ENCODE measurements at places on chromosomes 1 and 21. TPM values are rescaled to one million over a fixed set of nuclear protein-coding genes. Genes with fewer than 3 reads are reported as not detected.

GRCh38 chr1:234743791-234744611 is 134.0 kb upstream of the IRF2BP2 start:
- H3K27ac ChIP-seq = peak overlapping the region; percentile 24
- peaks cover 5% of the 10 kb centered on the region for H3K4me1 ChIP-seq
- DNase-seq = no peak
- no peaks in the 10 kb centered on the region for H3K36me3 ChIP-seq
- peak overlapping the region; percentile 39 for H3K4me3 ChIP-seq
- H3K27me3 ChIP-seq = no peaks in the 10 kb centered on the region

DNA sequence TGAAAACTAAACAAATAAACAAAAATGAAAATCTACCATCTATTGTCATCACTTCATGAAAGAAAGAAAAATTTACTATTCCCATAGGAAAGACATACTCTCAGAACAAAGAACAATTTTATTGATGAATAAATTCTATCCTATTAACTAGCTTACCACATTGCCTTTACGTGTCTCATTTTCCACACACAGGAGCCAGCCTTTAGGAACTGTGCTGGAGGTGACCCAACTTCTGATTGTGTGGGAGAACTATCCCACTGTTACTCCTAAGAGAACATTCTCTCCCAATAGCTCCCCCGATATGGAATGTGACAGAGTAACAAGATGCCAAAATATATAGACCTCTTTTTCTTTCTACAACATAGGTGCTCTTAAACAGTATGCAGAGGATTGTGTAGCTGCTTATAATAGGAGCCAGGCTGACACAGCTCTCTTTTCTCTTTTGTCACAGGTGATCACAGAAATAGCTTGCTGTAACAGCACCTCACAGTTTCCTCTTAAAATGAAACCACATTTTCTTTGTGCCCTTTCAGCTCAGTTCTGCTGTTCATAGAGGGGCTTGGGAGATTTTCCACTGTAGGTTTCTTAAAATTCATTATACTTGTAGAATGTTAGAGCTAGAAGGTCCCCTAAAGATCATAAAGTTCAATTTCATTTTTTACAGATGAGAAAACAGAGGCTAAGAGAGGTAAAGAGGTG is 35.5 kb downstream of the C21orf91 start:
- no peak for DNase-seq
- H3K4me3 ChIP-seq = no peak overlapping the region
- no peaks in the 10 kb centered on the region for H3K4me1 ChIP-seq
- H3K36me3 ChIP-seq = peaks cover 20% of the 10 kb centered on the region
- H3K27me3 ChIP-seq = no peaks in the 10 kb centered on the region

- no peaks in the 10 kb centered on the region for H3K4me1 ChIP-seq
- H3K27ac ChIP-seq = no peak overlapping the region
- no peak for DNase-seq
- no peaks in the 10 kb centered on the region for H3K27me3 ChIP-seq
These were observed 45.2 kb downstream of the CAMK2N1 start for GRCh38 chr1:20440785-20441200.

- no peaks in the 10 kb centered on the region for H3K27me3 ChIP-seq
- no peaks in the 10 kb centered on the region for H3K36me3 ChIP-seq
- H3K4me3 ChIP-seq = no peak overlapping the region
- DNase-seq = no peak
- H3K27ac ChIP-seq = no peak overlapping the region
These were observed 26.7 kb upstream of the MYSM1 start for GRCh38 chr1:58726581-58726980.

DNA sequence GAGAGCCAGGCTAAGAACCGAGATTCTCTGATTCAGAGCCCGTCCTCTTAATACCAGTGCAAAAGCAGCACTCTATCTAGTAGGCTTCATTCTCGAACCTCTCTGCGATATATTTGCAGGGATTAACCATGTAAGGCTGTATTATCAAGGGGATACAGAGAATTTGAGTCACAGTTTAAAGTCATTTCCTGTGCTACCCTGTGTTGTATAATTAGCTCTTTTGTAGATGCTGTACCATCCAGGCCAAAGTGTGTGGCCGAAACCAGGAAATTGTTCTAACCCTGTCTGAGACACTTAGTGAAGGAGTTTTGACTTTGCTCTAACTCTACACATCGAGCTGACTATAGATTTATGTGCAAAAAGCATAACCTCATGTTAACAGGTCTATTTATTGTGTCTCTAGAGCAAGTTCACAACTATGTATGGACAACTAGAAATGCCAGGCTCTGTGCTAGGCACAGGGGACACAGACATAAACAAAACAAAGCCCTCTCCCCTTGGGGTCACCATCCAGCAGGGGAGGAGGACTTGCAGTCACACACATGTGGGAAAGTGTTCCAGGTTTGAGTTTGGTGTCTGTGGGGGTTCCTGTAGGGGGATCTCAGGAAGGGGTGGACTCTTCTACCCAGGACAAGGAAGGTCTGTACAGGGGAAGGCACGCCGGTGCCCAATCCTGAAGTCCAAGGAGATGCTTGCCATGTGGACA is 182.2 kb downstream of the DHRS3 start:
- H3K36me3 ChIP-seq = no peaks in the 10 kb centered on the region
- DNase-seq = no peak
- no peak overlapping the region for H3K4me3 ChIP-seq
- H3K27ac ChIP-seq = peak overlapping the region; percentile 90

DNA sequence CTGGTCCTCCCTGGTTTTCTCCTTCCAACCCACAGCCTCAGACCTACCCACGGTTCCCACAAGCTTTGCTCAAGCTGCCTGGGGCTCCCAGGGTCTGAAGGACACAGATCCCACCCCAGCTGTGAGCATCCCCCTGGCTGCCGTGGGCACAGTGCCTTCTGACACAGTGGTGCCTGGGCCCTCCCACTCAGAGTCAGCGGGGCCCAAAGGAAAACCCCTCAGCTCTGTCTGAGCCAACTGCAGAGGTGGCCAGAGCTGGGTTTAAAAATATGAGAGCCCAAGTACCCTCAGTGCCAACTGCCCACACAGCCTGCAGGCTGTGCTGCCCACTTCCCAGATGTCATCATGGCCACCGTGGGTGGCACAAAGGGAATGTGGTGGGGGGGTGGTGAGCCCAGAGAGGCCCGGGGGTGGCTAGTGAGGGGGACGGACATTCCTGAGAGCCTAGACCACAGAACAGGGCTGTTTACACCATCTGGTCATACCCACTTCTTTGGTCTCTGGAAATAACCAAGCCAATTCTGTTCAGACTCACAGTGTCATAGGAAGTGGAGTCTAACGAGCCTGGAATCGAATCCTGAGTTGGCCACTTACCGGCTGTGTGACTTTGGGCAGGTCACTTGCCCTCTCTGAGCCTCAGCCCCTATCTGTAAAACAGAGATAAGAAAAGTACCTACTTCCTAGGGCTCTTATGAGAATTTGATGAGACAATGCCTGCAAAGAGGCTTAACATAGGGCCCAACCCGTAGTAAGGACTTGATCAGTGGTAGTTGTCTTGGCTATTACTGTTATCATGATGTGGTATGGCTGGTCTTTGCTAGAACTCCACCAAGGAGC is 85.5 kb downstream of the CAMK2N1 start:
- H3K4me3 ChIP-seq = no peak overlapping the region
- H3K36me3 ChIP-seq = no peaks in the 10 kb centered on the region
- no peaks in the 10 kb centered on the region for H3K4me1 ChIP-seq
- DNase-seq = peak; percentile 16
- H3K27ac ChIP-seq = no peak overlapping the region

- H3K4me3 ChIP-seq = no peak overlapping the region
- no peak overlapping the region for H3K27ac ChIP-seq
- H3K36me3 ChIP-seq = no peaks in the 10 kb centered on the region
- H3K27me3 ChIP-seq = no peaks in the 10 kb centered on the region
These were observed 58.7 kb upstream of the GOLT1A start for GRCh38 chr1:204272505-204272904.

DNA sequence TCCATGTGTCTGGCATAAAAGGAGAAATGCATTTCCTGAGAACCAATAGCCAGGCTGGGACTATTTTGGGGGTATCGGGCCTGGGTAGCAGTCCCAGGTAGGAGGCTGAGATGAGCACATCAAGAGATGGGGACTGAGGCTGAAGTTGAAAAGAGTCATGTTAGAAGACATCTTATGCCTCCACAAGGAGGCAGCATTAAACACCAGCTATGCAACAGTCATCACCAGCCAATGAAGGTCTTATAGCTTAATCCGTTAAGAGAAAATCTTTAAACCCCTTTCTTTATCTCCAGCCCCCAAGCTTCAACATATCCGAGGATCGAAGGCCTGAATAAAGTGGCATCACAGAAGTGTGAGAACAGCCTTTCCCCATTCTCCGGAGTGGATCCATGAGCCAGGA is 640.7 kb upstream of the PTBP2 start:
- no peak for DNase-seq
- H3K27me3 ChIP-seq = no peaks in the 10 kb centered on the region
- no peak overlapping the region for H3K4me3 ChIP-seq
- H3K4me1 ChIP-seq = no peaks in the 10 kb centered on the region
- H3K27ac ChIP-seq = no peak overlapping the region

GRCh38 chr1:226164154-226164553 is 22.4 kb downstream of the ACBD3 start:
- no peak overlapping the region for H3K27ac ChIP-seq
- peaks cover 59% of the 10 kb centered on the region for H3K36me3 ChIP-seq
- no peaks in the 10 kb centered on the region for H3K27me3 ChIP-seq
- no peak overlapping the region for H3K4me3 ChIP-seq

DNA sequence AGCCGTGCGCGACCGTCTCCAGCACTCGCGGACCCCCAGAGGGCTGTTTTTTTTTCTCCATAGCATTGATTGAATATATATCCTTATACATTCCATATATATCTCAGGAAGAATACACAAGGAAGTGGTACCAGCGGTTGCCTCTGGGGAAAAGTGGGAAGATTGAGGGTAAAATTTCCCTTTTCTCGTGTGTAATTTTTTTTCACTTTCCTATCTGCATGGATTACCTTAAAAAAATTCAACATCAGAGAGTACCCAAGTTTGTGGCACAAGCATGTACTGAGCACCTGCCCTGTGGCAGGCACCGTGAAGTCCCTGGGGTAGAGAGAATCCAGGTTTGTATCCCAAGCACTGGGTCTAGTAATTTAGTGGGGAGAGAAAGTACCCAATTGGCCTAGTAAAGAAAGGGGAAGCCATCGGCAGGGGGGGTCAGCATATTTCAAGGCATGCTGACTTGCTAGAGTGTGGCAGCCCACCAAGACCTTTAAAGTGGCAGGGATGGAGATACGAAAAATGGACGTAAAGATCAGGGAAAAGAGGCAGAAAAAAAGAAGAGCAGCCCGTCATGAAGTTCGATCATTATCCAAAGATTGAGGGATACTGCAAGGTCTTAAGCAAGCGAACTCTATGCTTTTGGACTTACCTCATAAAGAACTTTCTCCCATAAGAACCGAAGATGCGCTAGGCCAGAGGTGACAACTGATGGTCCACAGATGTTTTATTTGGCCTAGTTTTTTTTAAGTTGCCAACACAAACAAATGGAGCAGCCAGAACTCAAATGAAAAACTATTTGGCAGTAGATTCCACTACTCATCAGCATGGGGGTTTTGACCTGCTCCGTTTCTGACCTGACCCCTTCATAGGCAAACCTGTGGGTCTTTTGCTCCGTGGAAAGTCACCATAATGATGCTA is 1.5 kb upstream of the HMGN1 start:
- no peaks in the 10 kb centered on the region for H3K27me3 ChIP-seq
- H3K27ac ChIP-seq = peak overlapping the region; percentile 91
- H3K4me1 ChIP-seq = no peaks in the 10 kb centered on the region

DNA sequence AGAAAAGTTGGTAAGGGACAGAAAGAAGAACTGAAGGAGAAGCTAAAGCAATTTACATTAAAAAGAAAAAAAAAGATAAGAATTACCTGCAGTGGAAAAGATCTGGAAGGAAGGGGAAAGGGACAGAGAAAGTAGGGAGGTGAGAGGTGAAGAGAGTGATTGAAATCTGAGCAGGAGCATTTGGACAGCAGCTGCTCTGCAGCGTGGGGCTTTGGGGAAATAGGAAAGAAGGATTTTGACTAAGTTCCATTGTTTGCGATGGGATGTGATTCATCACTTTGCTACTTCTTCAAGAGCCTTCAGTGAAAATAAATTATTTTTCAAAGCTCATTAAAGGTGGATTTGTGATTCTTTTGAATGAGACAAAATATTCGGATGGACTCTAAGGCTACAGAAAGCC is 26.1 kb upstream of the NMNAT2 start:
- no peak for DNase-seq
- no peak overlapping the region for H3K4me3 ChIP-seq
- no peaks in the 10 kb centered on the region for H3K4me1 ChIP-seq
- no peak overlapping the region for H3K27ac ChIP-seq

GRCh38 chr1:183817576-183818288 is 12.8 kb downstream of the RGL1 start:
- H3K27me3 ChIP-seq = no peaks in the 10 kb centered on the region
- H3K27ac ChIP-seq = peak overlapping the region; percentile 31
- H3K4me1 ChIP-seq = peaks cover 7% of the 10 kb centered on the region
- H3K36me3 ChIP-seq = no peaks in the 10 kb centered on the region

GRCh38 chr1:54798769-54799641 is 2.1 kb downstream of the TTC22 start:
- H3K27me3 ChIP-seq = peaks cover 5% of the 10 kb centered on the region
- peaks cover 3% of the 10 kb centered on the region for H3K4me1 ChIP-seq
- no peak overlapping the region for H3K27ac ChIP-seq
- no peak for DNase-seq

GRCh38 chr1:180425952-180426351 is 76.4 kb downstream of the ACBD6 start:
- H3K27me3 ChIP-seq = no peaks in the 10 kb centered on the region
- DNase-seq = no peak
- no peak overlapping the region for H3K4me3 ChIP-seq
- no peaks in the 10 kb centered on the region for H3K36me3 ChIP-seq
- H3K4me1 ChIP-seq = no peaks in the 10 kb centered on the region

DNA sequence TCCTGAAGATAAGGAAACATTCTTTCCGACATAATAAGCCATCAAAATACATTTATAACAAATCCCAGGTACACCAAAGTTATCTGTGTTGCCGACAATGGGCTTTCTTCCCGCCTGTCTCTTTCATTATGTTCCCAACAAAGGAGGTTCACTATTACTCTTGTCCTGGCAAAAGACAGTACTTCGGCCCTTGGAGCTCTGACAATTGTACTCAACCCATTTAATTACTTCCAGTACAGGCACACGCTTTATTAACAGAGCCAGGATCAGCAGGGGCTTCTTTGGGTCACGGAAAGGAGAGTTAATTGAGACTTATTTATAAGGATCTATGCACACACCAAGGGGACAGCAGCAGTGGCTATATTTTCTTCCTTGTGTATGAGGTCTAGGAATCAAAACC is 46.6 kb upstream of the DUSP10 start:
- H3K4me3 ChIP-seq = no peak overlapping the region
- no peak overlapping the region for H3K27ac ChIP-seq
- H3K36me3 ChIP-seq = no peaks in the 10 kb centered on the region
- H3K27me3 ChIP-seq = no peaks in the 10 kb centered on the region
- H3K4me1 ChIP-seq = no peaks in the 10 kb centered on the region
- no peak for DNase-seq

Gene SMG7
- 26.4 TPM for total RNA-seq

Gene TSPEAR
- not detected for total RNA-seq

Gene SYCP1
- total RNA-seq = not detected

Gene LRRC38
- total RNA-seq = not detected

Gene PRR9
- total RNA-seq = not detected

Measured in ascending aorta (tissue), 2 donors.